ENCODE measurements at places on chromosomes 4 and X.

GRCh38 chr4:94649381-94650133 lies 108.2 kb upstream of the BMPR1B start:
- no peak for DNase-seq

DNA sequence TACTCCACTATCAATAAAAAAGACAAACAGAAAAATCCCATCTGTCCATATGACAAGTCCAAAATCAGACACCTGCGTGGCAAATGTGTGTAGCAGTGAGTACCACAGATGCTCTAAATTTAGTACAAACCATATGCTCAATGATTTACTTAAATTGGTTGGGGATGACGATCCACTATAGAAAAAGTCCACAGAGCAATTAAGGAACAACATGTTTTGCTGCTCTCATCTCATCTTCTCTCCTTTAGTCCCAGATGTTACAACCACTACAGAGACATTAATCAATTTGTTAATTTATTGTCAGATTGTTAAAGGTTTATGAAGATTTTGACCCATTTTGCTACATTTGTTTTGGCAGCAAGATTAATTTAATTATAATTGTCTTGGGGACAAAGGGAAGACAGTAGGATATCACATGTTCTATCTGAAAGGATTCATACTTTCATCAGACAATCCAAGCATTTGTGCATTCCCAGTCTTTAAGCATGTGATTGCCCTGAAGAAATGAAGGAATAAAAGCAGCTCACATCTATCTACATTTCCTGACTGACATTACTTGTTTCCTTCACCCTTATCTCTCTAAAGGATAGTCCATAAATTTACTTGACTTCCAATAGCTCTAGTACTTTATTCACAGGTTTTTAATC lies 2268.1 kb downstream of the PCDH7 start:
- no peak for DNase-seq

DNA sequence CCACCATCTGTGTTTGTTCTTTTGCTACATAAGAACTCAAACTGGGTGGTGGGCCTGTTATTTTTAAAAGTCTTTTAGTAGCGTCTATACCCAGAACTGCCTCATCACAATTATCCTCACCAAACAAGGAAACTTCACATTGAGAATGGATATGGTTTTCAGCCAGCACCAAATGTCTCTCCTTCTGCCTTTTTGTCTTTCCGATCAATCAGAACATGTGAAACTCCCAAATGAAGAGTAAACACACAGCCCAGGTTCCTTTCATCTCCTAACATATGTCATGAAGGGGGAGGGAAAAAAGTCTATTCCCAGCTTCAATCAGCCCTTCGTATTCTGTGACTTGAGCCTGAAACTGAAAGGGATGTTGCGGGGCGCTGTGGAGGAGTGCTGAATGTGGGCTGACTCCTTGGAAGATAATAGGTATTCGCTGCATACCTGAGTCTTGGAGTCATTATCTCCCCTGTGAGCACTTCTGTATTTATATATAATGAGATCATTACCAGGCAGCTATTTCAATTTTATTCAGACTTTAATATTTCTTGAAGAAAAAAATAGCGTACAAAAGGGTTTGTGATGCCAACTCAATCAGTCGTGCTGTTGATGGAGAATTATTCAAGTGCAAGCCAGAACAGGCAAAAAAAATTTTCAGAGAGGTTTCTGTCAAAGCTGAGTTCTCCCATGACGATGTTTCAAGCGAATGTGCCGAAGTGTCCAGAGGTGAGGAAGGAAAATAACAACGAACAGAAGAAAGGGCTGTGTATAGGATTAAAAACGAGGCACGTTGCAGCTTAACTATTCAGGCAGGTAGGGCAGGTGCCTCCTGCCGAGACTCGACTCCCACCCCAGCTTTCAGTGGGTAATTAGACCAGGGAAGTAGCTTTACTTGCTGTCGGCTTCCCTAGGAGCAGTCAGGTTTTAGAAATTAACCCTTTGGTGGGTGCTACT lies 163.9 kb upstream of the NOCT start:
- DNase-seq = no peak

GRCh38 chr4:156598138-156598681 lies 373.4 kb downstream of the PDGFC start:
- DNase-seq = no peak

GRCh38 chrX:46573892-46574773 lies 568 bp downstream of the CHST7 start:
- DNase-seq = no peak

GRCh38 chrX:118571836-118572235 lies 76.2 kb downstream of the DOCK11 start:
- DNase-seq = no peak

DNA sequence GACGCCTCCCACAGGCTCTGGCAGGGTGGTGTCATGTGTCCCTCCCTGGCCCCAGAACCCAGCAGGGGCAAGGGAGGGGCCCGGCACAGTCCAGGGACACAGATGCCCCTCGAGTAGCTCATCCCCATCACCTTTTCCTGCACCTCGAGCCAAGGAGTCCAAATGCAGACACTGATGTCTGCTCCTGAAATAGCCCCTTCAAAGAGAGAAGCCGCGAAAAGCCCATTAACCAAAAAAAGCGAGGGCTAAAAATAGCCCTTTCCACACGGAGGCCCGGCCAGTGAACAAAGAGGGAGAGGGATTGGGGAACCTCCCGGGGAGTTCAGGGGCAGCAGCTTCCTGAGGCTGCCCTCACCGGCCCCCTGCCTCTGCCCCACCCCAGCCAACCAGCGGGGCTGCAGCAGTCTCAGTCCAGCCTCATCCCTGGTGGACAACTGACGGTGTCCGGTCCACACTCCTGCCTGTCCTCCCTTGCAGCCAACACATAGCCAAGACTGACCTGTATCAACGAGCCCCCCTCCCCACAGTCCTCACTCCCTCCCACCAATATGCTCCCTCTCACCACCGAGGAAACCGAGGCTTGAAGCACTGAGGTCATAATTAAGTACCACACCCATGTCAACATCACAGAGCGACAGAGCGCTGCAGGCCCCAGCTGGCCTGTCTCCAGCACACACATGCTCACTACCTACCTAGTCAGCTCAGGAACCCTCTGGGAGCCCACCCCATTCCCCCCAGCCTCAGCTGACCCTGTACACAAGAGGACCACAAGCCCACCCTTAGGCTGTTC lies 23.9 kb downstream of the WDR1 start:
- DNase-seq = no peak

DNA sequence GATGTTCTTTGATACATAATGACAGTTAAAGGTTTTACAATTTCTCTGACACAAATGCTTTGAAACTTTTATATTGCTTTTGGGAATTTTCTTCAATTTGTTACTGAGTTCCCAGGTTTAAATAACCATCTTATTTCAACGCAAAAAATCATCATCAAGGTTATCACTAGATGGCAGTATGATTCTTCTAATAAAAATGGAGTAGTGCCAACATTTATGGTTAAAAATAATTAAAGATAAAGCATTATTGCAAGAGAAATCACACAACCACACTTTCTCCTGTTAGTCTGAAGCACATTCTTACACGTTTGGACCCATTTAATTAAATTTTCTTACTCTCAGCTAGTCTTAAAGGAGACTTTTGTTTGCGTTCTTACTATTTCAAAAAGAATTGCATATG lies 611.3 kb upstream of the CPXCR1 start:
- no peak for DNase-seq

DNA sequence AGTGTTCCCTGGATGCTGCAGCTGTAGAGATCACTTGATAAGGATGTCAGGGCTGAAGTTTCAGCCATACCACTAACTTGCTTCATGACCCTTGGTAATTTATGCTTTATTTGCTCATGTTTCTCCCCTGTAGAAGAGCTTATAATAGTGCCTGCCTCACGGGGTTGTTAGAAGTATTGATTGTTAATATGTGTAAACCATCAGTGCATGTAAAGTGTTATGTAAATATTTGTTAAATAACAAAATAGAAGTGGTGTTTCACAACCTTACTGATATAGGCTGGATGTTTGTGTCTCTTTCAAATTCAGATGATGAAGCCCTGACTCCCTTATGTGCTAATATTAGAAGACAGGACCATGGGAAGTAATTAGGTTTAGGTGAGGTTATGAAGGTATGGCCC lies 1.5 kb upstream of the CXCL2 start:
- DNase-seq = no peak

- no peak for DNase-seq
Measured at GRCh38 chr4:177484613-177485021, 42.4 kb upstream of the AGA start.

DNA sequence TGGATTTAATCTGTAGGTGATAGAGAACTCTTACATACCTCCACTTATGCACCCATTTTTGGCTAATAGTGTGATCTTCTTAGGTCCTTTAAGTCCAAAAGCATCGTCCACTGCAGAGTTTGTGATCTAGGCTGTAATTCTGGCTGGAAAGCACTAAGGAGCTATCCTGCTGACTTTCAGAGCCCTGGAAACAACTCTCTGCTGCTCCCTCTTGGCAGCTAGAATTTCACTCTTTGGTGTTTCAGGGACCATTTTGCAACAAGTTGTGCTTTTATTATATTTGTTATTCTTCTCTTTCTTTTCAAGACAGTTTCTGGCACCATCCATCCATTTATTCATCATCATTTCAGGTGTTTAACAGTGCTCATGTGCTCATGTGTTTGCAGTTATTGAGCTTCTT lies 130.0 kb downstream of the RBM46 start:
- DNase-seq = no peak

DNA sequence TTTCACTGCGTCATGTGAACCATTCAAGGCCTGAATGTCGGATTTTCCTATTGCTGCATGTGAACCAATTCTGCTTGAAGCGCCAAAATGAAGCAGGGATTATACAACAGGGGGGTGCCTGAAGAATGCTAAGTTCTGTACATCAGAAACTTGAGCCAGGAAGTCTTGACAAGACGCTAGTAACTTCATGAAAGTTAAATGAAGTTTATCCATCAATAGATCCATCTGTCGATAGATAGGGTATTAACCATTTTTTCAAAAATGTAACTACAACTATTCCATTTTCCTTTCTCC lies 590 bp upstream of the NAF1 start:
- no peak for DNase-seq

GRCh38 chr4:177349191-177349590 lies 39.5 kb downstream of the NEIL3 start:
- DNase-seq = no peak

DNA sequence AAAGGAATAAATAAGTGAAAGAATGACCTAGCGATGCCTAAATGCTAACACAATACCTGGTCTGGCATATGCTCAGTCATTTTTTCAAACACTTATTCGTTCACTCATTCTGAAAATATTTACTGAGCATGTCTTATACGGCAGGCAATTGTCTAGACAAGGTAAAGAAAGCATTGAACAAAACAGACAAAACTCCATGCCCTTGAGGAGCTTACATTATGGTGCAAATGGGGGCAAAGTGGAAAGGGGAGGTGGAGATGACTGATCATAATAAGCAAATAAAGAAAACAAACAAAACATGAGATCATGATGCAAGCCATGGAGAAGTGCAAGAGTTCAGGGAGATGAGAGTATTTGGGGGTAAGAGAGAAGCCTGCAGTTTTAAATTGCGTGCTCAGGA lies 334.6 kb upstream of the PPARGC1A start:
- DNase-seq = no peak

GRCh38 chr4:37516057-37516775 lies 170.0 kb downstream of the RELL1 start:
- DNase-seq = peak; percentile 18

- DNase-seq = no peak
Measured at GRCh38 chrX:20418379-20419150, 151.9 kb upstream of the RPS6KA3 start.

GRCh38 chr4:145936142-145936996 lies 2.3 kb downstream of the ZNF827 start:
- DNase-seq = no peak

All from T1000 (cell line).